ENCODE measurements at places on chromosomes 7 and 10.

DNA sequence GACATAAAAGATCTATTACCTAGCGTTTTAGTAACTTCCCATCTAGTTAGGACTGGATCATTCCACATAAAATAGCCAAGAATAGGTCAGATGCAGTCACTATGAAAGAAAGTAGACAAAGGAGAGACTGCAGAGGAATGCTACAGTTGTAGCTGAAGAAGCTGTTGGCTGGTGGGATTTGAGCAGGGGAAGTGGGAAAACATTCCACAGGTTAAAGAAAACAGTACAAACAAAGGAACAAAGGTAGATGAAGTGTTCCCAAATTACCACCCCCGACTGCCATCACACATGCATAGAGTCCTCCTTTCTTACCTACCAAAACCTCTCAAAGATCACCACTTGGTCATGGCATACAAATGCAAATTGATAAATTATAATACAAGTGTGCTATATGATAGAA, 41.8 kb downstream of the DLD start:
- no peak for DNase-seq

GRCh38 chr10:112963835-112964234, 13.8 kb downstream of the TCF7L2 start:
- DNase-seq, result no peak

GRCh38 chr7:75879771-75880184, 944 bp downstream of the RHBDD2 start:
- no peak for DNase-seq

GRCh38 chr10:68526634-68527307, 552 bp downstream of the SLC25A16 start:
- DNase-seq, result no peak

- DNase-seq, result no peak
Measured at GRCh38 chr7:142607351-142607750, 141.9 kb upstream of the PRSS1 start.

DNA sequence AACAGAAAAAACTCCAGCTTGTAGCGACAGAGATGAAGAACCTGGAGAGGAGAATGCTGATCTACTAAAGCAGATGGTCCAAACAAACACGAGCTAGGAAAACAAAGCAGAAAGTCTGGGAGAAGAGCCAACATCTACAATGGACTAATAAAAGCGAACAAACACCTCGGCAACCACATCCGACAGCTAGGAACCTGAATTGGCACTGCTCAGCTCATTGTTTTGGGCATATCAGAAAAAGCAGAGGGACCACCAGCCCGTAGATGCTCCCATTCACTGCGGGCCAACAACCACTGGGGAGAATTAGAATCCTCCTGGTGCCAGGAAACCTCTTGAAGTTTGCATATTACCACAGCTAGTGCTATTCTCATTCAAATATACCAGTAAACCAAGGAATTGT, 204.7 kb downstream of the NXPH1 start:
- DNase-seq, result no peak

DNA sequence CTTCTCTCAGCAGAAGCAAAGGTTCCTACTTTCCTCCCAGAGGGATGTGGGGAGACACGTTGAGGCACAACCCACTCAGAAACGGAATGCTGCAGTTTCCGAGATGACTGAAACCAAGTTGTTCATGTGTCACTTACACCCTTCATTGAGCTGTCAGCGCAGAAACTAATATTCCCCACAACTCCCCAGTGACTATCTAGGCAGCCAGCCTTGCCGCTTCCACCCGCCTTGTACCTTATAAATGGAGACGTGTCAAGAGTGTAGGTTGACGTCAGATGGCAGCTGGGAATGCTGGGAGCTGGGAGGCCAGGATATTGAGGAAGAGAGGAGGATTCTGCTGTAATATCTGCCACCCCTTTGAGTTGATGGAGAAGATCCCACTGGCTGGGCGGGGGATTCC, 15.1 kb downstream of the GPR26 start:
- no peak for DNase-seq

GRCh38 chr10:99395750-99396445, 34.5 kb downstream of the GOT1 start:
- no peak for DNase-seq

DNA sequence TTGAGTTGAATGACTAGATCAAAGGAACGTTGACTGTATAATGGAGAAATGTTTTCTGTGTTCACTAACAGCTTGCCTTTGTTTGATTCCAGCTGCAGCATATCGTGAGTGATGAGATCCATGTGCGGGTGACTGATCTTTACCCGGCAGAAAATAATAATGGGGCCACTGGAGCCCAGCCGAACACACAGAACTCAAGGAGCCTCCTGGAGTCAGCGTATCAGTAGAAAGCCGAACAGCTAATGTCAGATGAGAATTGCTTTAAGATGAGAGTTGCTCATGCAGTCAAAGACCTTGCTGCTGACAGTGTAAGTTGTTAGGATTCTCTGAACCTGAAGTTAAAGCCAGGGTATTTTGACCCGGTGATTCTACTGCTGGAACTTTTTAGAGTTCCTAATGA, 34.3 kb upstream of the MTPAP start:
- no peak for DNase-seq

GRCh38 chr7:67470256-67470751, 473.7 kb downstream of the TYW1 start:
- no peak for DNase-seq

DNA sequence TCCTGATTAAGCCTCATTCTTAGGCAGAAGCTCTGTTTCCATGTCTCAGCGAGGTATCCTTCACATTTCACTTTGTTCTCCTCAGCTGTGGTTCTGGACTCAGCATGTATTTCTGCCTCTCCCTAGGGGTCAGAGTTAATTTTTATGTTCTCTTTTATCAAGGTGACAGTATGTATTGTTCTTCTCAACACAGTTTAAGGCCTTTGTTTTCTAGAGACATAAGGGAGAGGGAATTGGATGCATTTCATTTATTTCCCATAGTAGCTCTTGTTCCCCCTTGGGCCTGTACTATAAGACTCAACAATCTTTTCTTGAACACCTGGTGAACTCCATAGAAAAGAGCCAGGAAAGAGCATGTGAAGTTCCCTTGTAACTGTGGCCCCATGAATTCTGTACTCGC, 214.3 kb downstream of the ZWINT start:
- DNase-seq, result no peak

GRCh38 chr10:64329510-64329909, 808.3 kb downstream of the REEP3 start:
- DNase-seq, result no peak

DNA sequence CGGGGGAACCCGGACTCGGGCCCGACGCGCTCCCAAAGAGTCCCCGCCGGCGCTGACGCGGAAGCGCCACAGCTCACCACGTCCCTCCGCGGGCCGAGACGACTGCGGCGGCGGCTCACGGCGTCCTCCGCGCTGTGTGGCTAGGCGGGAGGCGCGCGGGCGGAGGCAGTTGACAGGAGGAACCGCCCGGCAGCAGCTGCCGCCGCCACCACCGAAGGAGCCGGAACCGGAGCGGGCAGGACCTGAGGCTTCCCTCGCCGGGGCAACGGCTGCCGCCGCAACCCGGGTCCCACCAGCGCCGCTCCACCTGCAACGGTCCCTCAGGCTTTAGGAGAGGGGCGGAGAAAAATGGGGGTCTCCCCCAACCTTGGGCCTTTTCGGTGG, 334 bp downstream of the ZNF800 start:
- peak; percentile 50 for DNase-seq

- DNase-seq, result no peak
Measured at GRCh38 chr10:98041352-98042043, 11.1 kb upstream of the CRTAC1 start.

- no peak for DNase-seq
Measured at GRCh38 chr10:131902211-131902610, 1.4 kb downstream of the PPP2R2D start.

DNA sequence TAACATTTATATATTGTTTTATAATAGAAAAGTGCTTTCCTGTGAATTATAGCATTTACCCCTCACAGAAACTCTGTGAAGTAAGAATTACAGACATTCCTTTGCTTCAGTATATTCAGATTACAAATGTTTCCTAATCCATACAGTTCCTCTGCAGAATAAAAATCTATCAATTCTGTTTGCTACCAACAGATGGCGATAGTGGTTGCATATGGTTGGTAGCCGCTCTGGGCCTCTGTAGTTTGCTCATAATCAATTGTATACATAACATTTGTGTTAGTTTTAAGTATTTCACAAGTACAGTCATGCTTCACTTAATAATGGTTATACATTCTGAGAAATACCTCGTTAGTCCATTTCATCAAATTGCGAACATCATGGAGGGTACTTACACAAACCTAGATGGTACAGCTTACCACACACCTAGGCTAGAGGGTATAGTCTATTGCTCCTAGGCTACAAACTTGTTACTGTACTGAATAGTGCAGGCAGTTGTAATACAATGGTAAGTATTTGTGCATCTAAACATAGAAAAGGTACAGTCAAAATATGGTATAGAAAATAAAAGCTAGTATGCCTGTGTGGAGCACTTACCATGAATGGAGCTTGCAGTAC, 94.4 kb upstream of the STEAP4 start:
- DNase-seq, result no peak

DNA sequence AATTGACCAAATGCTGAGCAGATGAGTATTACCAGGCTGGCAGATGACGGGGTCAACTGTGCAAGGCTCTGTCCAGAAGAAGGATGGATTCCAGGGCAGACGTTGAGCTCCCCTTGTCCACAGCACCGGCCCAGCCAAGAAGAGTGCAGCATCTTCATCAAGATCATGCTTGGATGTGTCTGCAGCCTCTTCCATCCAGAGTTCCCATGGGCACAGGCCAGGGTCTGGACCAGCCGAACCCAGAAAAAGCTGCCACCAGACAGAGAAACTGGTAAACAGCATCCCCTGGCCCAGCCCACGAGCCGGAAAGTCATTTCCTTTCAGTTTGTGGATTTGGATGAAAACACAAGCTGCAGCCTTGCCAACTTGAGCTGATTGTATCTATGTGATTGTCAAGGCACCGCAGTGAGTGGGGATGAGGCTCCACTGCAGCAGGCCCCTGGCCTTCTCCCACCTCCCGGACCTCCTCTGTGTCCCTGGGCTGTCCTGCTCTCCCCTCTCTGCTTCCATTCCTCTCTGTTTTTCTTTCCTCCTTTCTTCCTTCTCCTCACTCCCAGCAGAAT, 321.8 kb downstream of the TCERG1L start:
- no peak for DNase-seq

DNA sequence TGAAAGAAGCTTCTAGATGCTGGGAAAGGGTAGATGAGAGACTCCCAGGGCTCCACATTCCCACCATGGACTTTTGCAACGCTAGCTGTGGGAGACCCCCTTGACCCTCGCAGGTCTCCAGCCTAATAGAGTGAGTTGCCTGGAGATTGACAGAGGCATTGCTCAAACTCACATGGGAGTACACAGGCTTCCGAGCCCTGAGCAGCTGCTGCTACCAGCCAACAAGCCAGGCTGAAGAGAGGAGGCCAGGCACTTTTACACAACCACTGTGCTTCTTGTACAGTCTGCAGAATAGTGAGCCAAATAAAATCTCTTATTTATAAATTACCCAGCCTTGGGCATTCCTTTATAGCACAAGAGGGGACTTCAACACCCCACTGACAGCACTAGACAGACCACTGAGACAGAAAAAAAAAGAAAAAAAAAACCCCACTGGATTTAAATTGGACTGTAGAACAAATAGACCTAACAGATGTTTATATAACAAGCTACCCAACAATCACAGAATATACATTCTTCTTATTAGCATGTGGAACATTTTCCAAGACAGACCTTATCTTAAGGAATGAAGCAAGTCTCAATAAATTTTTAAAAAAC, 146.2 kb downstream of the ZFAND4 start:
- no peak for DNase-seq

DNA sequence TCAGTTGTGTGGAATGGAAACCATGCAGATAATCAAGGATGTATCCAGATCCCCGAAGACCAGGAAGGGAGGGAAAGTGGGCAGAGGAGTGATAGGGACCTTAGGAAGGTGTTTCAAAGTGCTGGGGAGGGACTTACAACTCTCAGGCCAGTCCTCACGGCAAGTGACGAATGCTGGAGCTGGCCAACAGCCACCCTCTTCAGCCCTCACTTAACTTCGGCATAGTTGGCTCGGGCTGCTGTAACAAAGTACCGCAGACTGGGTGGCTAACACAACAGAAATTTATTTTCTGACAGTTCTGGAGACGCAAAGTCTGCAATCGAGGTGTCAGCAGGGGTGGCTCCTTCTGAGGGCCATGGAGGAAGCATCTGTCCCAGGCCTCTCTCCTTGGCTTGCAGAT, 265.9 kb upstream of the YAE1 start:
- DNase-seq, result no peak

DNA sequence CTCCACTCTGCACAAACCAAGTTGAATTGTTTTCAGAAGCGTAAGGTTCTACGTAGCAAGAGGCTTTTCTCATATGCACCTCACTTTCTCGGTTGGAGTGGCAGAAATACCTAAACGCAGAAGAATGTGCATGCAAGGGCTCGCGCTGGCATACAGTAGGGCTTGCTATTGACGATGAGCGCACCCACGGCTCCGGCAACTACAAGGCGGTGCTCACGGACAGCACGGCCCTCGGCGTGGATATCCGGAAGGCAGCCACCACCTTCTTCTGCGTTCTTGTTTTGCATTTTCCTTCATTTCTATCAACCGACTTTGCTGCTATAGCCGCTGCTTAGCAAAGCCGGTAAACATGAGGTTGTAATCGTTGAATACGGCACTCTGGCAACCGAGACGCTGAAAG, 51.1 kb upstream of the UBE3C start:
- no peak for DNase-seq

GRCh38 chr7:11749629-11750028, 82.4 kb downstream of the THSD7A start:
- DNase-seq, result no peak

- no peak for DNase-seq
Measured at GRCh38 chr7:64037095-64037494, 8.1 kb upstream of the ZNF727 start.

- no peak for DNase-seq
Measured at GRCh38 chr7:121890833-121891232, 17.9 kb downstream of the PTPRZ1 start.

- no peak for DNase-seq
Measured at GRCh38 chr10:102677331-102678067, 33.2 kb downstream of the TRIM8 start.

- DNase-seq, result no peak
Measured at GRCh38 chr7:95198863-95199262, 125.5 kb downstream of the PON1 start.

DNA sequence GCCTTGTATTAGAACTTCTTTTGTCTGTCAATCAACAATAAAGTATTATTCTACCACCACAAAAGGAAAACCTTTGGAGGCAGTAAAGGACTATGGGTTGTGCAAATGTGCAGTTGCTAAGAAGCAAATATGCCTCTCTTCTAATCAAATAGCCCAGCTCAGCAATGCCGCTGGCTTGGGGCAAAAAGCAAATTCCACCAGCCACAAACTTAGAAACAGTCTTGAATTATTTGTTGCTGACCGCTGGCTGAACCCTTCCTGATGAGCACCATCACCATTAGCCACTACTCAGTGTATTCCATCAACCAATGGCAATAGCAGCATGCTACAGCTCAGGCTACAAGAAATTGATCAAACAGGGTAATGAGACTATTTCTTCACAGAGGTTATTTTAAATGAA, 51.0 kb downstream of the SKAP2 start:
- no peak for DNase-seq

- no peak for DNase-seq
Measured at GRCh38 chr10:54940418-54940817, 139.4 kb upstream of the PCDH15 start.

- no peak for DNase-seq
Measured at GRCh38 chr10:20995123-20995987, 98.2 kb upstream of the NEBL start.

Data from stimulated activated CD4-positive, alpha-beta T cell treated with anti-CD3 and anti-CD28 coated beads, Interleukin-12 subunit alpha, Interleukin-12 subunit beta, amount 100 ng/mL, for 24 hours (primary cell).